MV-4-11 (cell line): ENCODE measurements at places on chromosomes 2 and 18.
A peak's percentile ranks its signal among the peaks of the same experiment; 100 is the strongest.

DNA sequence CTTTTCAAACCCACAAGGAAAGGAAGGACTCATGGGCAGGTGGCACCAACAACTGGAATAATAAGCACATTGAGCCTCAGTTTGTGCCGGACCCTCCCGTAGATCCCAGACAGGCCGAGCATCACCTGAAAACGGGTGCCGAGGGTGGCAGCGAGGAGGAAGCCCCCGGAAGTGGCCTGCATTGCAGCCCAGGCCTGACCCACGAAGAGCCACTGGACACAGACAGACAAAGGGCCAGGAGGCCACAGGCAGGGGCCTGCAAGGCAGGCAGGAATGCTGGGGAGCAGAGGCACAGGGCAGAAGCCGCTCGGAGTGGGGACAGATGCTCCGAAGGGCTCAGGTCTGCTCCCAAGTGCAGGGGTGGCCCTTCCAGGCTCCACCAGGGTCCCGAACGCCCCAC, 31.7 kb downstream of the MTERF4 start:
- DNase-seq: no peak

- no peak for DNase-seq
These were observed 18.7 kb downstream of the TYW5 start for GRCh38 chr2:199936554-199936953.

DNA sequence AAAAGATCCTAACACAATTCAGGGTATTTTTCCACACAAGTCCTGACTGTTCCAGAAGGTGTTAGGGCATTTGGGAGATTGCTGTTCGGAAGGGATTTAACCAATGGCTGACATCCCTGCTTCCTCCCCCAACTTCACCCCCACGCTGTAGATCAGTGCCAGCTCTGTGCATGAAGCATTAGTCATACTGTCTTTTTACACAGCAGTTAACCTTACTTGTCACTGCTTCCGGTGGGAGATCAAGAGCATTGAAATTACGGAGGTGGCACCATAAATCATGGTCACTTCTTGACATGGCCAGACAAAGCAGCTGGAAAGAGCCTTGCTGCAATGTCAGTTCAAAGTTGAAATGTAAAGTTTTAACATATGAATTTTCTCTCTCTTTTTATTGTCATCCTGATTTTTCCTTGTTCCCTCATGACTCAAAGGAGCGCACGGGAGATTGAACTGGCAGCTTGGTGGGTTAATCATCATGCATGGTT, 70.2 kb downstream of the HRH4 start:
- DNase-seq: peak; percentile 96

DNA sequence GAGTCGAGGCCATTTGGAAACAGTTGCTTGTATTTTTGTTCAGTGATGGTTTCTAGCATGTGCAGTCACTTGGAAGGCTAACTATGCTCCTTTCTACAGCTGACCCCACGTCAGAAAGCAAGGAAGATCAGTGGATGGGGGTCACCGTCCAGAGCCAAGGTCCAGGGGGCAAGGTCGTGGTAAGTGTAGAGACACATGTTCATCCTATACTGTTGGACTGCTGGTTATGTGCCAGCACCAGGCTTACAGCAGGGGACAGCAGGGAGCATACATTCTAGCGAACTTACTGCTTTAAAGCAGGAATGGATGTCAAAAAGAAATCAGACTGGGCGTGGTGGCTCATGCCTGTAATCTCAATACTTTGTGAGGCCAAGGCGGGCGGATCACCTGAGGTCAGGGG, 40.0 kb downstream of the ITGA6 start:
- peak; percentile 14 for DNase-seq

- no peak for DNase-seq
These were observed 130.1 kb downstream of the SLC8A1 start for GRCh38 chr2:40321822-40322221.

DNA sequence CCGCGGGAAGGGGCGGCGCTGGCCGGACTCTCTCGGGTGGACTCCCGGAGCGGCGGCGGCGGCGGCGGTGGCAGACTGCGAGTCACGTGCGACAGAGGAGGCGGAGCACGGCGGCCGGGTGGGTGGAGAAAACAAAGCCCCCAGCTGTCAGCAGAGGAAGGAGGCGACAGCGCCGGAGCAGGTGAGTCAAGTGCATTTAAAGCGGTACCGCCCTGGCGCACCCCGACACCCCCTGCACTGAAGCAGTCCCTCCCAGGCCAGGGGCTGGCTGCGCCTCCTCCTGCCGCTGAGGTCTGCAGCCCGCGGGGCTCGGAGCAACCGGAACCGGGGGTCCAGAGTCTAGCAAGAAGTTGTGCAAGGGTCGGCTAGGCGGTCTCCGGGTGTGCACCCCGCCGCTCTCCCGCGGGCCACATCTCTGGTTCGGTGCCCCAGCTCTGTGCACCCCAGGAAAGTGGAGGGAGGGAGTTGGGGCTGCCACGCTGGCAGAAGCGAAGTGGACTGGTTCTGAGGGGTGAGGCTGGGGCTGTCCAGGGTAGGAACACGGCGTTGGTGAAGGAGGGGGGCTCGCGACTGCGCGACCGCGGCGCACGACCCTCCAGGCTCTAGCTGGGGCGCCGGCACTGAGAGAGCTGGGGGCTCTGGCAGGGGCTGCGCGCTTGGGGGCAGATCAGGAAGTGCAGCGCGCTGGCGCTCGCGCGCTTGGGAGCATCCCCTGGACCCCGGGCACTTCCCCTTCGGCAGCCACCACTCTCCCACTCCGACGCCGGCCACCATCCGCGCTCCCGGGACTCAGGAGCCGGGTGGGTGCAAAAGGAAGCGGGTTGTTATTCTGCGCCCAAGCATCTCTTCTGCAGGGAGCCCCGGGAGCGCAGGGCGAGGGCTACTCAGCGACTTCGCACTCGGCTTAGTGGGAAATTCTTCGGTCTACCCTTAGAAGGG, 64.0 kb upstream of the MAPRE2 start:
- peak; percentile 12 for DNase-seq

- no peak for DNase-seq
These were observed 78.4 kb downstream of the ARHGEF4 start for GRCh38 chr2:130915149-130915548.

- no peak for DNase-seq
These were observed 21.2 kb downstream of the GPC1 start for GRCh38 chr2:240456447-240457222.
